ENCODE measurements at places on chromosomes 16 and 17.

GRCh38 chr17:62968445-62968923 lies 2.4 kb downstream of the TANC2 start:
- DNase-seq = peak; percentile 12

GRCh38 chr16:86990451-86990850 lies 326.7 kb downstream of the C16orf95 start:
- no peak for DNase-seq

DNA sequence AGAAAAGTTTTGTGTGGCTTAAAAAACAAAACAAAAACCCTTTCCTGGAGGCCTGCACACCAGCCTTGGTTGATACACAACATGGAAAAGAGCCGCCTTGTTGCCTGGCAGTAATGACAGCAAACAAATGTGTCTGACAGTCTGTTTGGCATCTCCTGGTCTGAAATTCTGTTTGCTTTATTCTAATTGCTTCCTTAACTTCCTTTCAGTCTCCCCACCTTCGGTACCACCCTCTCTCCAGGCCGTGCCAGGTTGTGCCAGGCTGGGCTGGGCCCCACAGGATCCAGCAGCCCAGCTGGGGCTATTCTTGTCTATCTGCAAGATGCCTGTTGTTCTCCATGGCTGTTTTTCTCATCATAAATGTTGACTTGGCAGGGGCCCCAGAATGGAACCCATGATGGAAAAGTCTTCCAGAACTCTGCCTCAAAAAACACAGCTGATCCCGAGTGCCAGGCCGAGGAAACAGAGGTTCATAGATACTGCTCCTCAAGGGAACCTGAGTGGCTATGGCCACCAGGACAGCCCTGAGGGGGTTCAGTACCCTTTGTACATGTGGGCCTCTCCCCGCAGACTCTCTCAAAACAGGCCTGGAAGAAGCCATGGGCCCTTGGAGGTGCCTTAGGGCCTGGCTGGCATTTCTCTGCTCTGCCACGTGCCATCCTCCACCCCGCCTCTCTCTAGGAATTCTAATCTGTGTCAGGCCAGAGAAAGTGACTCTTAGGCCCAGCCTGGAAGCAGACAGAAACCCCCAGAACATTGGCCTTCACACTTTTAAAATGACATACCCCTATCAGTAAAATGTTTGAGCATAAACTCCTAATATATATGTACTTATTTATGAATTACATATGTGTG lies 50.5 kb downstream of the YPEL2 start:
- DNase-seq = no peak

GRCh38 chr17:29760279-29761039 lies 137.7 kb upstream of the CORO6 start:
- DNase-seq = peak; percentile 50

GRCh38 chr16:19979638-19980037 lies 94.1 kb downstream of the GPR139 start:
- DNase-seq = no peak

DNA sequence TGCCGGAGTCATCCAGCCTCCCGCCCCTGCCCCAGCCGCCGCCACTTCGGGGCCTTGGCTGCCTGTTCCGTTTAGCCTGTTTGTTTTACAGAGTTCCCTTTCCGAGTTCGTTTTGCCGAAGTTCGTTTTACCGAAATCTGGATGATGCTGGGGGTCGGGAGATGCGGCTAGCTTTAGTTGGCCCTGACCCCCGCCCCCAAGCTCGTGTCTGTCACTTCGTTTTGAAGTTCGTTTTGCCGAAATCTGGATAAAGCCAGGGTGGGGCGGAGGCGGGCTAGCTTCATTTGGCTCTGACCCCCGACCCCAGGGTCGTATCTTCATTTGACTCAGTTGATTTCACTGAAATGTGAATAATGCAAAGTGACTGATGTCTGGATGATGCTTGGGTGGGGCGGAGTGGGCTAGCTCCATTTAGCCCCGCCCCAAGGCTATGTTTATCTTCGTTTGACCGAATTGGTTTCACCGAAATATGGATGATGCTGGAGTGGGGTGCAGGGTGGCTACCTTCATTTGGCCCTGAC lies 591 bp downstream of the PSMD7 start:
- DNase-seq = peak; percentile 48

GRCh38 chr16:2233872-2234812 lies 2.1 kb upstream of the DNASE1L2 start:
- DNase-seq = no peak

DNA sequence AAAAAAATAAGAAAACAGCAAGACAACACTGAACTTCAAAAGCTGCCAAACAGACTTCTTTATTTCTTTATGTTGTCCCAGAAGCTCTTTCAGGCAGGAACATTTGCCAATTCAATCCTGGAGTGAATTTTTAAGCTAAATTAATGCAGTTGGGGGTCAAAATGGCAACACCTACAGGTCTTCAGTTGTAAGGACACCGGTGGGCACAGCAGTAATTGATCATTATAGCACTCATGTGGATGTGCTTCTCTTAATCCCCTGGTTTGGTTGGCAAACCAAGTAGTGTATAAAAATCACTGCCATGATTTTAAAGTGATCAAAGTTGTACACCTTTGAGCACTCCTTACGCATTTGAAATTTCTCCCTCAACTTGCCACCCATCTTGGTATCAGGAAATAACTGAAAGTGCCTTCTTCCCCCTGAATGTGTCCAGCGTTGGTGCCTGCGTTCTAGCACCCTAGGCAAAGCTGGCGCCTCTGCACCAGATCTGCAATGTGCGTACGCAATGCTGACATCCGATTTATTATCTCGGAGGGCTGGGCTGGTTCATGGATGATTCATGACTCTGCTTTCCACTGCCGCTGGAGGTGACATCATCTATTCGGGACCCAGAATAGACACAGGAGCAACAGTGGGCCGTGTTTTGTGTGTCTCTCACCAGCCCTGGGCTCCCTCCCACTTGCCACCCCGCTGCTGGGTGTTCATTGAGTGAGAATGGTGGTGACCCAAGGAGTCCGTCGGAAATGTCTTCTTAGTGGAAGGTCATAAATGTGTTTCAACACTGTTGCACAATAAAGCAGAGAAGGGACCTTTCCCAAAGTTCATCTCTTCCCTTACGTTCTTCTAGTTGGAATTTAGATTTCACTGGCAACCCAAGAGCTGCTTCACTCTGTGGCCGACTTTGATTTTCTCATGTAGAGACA lies 203.4 kb downstream of the CCDC182 start:
- DNase-seq = no peak

DNA sequence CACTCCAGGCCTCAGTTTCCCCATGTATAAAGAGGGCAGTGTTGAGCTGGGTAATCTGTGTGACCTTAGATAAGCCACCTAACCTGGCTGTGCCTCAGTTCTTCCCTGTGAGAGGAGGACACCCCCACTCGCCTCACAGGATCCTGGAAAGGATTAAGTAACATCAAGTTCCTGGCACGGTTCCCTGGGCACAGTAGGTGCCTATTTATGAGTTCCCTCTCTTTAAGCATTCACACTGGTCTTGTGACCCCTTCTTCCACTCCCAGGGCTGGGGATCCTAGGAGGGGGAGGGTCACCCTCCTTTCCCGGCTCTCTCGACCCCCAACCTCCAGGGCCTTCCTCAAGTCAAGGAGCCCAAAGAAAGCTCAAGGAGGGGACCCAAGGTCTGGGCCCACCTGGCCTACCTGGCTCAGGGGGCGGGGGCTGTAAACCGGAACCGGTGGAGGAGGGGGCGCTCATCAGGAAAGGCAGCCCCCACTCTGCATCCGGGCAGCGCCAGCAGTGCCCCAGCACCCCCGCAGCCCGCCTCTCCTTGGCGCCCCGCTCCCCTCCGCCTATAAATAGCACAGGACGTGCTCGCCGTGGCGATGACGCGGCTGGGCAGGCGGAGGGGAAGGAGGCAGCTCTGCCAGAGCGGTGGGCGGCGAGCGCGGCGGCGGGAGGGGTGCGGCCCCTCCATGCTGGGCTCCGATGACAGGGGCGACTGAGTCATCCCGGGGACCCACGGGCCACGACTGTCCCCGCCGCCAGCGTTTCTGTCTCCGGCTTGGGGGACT lies 9.4 kb downstream of the RPL19 start:
- peak; percentile 75 for DNase-seq

GRCh38 chr16:46929378-46930332 lies 43.8 kb downstream of the DNAJA2 start:
- DNase-seq = peak; percentile 66

GRCh38 chr16:28501258-28502232 lies 5.1 kb downstream of the IL27 start:
- DNase-seq = no peak

GRCh38 chr17:21360048-21360447 lies 16.1 kb upstream of the KCNJ12 start:
- DNase-seq = no peak

DNA sequence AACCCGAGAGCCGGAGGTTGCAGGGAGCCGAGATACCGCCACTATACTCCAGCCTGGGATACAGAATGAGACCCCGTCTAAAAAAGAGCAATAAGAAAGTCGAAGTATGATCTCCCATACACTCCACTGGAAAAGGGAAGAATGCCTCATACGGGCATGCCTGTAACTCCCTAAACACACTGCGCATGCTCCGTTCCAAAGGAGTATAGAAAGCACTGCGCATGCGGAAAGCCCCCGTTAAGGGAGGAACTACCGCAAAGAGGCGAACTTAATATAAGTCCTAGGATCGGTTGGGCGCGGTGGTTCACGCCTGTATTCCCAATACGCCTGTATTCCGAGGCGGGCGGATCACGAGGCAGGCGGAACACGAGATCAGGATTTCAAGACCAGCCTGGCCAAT lies 313.1 kb upstream of the ERCC4 start:
- no peak for DNase-seq

DNA sequence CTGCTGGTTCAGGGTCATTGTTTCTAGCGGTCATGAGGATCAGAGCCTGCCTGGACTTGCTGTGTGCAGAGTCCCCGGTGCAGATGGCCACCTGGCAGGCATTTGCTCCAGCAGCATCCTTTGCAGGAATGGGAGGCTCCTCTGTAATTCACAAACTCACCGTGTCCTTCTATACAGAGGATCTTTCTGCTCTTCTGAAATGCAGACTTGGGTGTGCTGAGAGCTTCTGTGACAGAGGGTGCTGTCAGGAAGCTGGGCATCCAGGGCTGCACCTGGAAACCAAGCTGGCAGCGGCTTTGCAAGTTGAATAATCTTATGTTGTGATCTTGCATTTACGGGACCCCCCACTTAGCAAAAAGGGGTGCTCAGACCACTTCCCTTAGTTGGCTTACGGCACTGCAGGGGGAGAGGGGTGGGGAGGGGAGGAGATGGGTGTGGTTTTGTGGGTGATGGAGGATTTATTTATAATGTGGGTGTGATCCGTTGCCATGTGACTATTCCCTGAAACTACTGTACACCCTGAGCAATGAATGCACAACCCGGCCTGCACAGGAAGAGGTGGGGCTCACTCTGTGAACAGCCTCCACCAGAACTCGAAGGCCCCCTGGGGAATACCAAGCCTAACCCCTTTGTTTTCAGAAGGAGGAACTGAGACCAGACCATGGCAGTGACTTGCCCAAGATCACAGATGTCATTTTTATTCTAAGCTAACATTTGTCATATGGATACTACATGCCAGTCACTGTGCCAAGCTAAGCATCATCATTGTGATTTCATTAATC lies 178.3 kb downstream of the PRKCB start:
- peak; percentile 52 for DNase-seq

DNA sequence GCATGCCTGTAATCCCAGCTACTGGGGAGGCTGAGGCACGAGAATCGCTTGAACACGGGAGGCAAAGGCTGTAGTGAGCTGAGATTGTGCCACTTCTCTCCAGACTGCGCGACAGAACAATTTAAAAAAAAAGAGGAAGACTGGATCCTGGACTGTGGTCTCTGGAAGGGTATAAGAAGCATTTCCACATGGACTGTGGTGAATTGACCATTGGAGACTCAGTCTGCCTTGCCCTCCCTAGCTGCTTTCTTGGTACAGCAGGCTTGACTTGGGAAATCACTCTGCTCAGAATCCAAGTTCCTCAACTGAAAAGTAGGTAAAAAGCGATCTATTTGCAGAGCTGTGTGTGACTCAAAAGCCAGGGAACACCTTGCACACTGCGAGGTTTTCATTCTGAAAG lies 1.0 kb upstream of the MGRN1 start:
- DNase-seq = no peak

DNA sequence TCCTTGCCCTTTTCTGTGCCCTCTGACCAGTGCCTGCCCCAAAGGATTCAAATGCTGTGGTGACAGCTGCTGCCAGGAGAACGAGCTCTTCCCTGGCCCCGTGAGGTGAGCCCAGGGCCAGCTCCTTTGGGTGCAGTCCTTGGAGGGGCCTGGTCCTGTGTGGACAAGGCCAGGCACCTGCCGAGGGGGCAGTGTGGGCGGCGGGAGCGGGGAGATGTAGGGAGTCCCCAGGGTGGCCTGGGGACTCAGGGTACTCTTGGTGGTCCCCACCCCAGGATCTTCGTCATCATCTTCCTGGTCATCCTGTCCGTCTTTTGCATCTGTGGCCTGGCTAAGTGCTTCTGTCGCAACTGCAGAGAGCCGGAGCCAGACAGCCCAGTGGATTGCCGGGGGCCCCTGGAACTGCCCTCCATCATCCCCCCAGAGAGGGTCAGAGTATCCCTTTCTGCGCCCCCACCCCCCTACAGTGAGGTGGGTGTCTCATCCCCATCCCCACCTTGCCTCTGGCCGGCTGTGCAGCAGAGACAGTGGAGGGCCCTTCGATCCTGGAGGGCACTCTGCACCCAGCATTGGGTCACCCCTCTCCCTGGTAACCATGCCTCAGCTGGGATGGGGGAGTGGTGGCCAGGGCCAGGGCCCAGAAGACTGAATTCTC lies 4.4 kb downstream of the TMEM92 start:
- no peak for DNase-seq

- DNase-seq = no peak
Observed at GRCh38 chr16:89142474-89143195, 28.9 kb upstream of the CDH15 start.

- DNase-seq = peak; percentile 68
Observed at GRCh38 chr16:9008601-9009260, 45.0 kb upstream of the USP7 start.

- DNase-seq = no peak
Observed at GRCh38 chr16:74320707-74321106, 24.1 kb downstream of the PSMD7 start.

- no peak for DNase-seq
Observed at GRCh38 chr16:22366889-22367288, 7.5 kb downstream of the CDR2 start.

DNA sequence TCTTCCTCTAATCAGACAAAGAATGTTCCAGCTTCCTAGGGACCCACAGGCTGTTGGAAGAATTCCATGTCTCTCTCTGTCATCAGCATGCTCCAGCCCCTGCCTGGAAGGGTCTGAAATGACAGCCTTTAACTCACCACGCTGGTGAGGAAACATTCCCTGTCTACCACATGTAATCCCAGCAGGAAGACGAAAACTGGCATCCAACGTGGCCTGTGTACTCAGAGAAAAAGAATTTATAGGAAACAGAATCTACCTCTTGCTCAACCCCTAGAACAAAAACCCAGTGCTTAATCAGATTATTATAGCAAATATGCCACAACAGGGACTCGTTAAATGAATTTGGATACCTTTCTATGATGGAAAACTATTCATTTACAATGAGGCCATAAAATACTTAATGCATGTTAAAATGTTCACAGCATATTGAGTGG lies 147.3 kb upstream of the FOXF1 start:
- DNase-seq = no peak

DNA sequence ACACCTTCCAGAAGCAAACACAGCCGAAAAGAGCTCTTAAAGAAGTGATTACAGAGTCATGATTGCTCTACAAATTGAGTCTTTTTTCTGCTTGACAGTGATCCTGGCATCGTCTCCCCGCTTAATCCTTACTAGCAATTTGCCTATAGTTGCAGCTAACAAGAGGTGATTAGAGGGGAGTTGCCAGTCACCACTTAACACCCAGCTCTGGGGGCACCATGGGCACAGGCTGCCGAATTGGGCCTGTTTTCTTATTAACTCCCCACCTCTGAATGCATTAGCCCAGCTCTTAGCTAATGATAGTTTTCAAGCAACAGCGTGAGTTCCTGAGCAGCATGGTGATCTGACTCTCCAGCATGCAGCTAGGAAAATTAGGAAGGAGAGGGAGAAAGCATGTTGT lies 93.5 kb downstream of the RBFOX1 start:
- DNase-seq = no peak

All from stimulated activated CD4-positive, alpha-beta T cell treated with anti-CD3 and anti-CD28 coated beads, Interleukin-4, amount 100 ng/mL, for 1 hour (primary cell).